Hepatocyte (in vitro differentiated cells): ENCODE measurements at places on chromosomes 3 and 15. TPM values are rescaled to one million over a fixed set of nuclear protein-coding genes. Genes with fewer than 3 reads are reported as not detected.

The MYH15 gene
- 1.5 and 2.4 TPM in 2 replicates for polyA plus RNA-seq

DNA sequence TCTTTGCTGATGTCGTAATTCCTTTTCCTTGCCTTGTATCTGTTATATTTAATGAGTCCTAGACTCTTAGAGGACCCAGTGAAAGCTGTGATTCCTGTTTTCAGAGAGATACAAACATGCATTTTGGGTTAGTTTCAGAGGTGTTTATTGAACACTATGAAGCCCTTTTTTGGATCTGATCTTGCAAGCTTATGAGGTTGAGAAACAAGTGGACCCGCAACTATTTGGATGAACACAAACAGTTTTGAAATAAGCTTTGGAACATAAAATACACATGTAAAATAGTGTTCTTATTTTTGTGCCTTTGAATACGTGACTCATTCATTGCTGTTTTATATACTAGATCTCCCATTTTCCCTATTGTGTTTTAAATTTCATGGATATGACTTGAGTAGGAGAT is 33.5 kb downstream of the SNRK start:
- no peak for DNase-seq

The CAMK1 gene
- 12.4 and 16.1 TPM in 2 replicates for polyA plus RNA-seq

The CCR2 gene
- polyA plus RNA-seq, result not detected in 2 replicates

The SH3BP5 gene
- 15.9 and 17.0 TPM in 2 replicates for polyA plus RNA-seq
